ENCODE measurements at places on chromosomes 6 and 20. TPM values are rescaled to one million over a fixed set of nuclear protein-coding genes. Genes with fewer than 3 reads are reported as not detected.

GRCh38 chr6:39801456-39802251 lies 9.5 kb downstream of the DAAM2 start:
- DNase-seq = no peak

GRCh38 chr6:136548582-136549299 lies 1.5 kb downstream of the MAP7 start:
- DNase-seq = no peak

DNA sequence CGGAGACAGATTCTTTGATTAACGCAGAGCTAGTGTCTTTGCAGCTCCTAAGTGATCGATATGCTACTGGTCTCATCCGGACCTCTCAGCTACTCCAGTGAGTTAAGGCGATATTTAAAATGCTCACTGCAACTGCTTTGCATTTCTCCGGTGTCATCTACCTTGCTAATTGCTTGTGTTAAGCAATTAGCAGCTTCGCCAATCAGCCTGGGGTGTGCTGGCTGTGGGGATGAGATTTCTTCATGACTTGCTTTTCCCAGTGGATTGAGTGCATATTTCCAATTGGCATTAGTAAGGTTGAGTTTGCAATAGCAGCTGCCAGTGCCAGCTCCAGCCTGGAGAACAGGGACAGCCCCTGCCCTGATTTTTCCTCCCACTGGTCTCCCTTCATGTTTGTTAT lies 18.0 kb upstream of the GGTLC1 start:
- DNase-seq = no peak

DNA sequence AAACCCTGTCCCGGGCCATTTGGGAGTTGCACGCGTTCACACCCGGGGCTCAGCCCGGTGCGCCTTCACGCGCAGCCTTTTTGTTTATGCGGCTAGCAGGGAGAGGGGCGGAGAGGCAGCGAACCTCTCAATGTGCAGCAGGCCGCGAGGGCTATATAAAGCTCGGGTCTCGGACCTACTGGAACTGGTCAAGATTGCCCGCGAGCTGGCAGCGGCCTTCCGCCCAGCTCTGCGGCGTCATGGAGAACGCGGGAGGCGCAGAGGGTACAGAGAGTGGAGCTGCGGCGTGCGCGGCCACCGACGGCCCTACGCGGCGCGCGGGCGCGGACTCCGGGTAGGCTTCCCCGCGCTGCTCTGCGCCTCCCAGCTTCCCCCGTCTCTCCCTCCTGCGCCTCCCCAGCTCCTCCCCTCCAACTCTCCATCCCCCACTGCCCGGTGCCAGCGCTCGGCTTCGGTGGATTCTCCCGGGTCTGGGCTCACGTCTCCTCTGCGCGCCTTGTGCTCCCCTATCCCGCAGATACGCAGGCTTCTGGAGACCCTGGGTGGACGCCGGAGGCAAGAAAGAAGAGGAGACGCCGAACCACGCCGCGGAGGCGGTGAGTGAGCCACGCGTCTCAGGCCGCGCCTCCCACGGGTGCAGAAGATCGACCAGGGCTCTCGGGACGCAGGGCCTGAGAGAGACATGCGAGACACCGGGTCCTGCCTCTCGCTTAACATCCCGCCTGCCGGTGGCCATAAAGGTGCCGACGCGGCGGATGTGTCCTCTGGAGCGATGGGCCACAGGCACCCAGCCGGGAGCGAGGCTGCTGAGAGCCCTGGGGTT lies at the start of gene RIPPLY2:
RIPPLY2 (plus strand) TSS at position 183 of the 823 bp plus-strand sequence; CDS start at position 240, 57 bp downstream.
- no peak for DNase-seq

DNA sequence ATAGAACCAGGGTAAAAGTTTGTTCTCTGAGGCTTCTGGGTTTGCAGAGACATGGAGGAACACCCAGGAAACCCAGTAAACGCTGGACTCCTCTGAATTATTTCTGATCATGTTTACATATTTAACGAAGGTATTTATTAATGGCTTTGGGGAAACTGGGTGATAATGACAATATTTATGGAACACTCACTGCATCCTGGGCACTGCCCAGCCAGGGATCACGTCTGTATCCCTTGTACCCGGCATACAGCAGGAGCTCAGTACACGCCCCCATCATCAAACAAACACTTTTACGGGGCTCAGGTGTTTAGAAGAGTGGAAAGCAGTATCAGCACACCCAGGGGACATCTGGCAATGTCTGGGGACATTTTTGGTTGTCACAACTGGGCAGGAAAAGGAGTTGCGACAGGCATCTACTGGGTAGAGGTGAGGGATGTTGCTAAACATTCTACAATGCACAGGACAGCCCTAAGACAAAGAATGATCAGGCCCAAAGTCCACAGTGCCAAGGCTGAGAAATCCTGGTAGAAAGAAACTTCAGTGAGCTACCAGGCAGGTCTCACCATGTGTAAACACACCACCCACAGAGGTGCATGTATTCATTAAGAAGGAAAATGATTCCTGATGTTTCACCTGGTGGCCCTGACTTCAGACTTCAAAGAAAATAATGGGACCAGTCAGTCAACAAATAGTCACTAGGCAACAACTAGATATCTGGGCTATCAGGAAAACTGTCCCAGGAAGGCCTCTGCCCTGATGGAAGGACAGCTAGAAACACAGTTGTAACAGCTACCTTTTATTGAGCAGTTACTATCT lies 35.3 kb downstream of the ZMYND8 start:
- no peak for DNase-seq

DNA sequence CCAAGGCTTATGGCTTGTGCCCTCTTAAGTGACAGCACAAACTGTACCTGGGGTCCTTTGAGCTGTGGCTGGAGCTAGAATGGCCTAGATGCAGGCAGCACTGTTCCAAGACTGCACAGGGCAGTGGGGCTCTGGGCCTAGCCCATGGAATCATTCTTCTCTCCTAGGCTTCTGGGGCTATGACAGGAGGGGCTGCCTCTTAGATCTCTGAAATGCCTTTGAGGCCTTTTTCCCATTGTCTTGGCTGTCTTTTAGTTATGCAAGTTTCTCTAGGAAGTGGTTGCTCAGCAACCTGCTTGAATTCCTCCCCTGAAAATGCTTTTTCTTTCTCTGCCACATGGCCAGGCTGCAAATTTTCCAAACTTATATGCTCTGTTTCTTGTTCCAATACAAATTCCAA lies 183.4 kb downstream of the WDR27 start:
- no peak for DNase-seq

Gene HLA-DPB1
- polyA plus RNA-seq = 20.4 TPM

Gene FLRT3
- 51.1 TPM for polyA plus RNA-seq

- no peak for DNase-seq
These were observed 9.7 kb downstream of the TULP4 start for GRCh38 chr6:158321960-158322359.

All from left renal pelvis (tissue), 4 donors.